ENCODE measurements at places on chromosomes 11 and 22. TPM values are rescaled to one million over a fixed set of nuclear protein-coding genes. Genes with fewer than 3 reads are reported as not detected.

Gene SCN4B
- total RNA-seq: 0.43 TPM

Gene GLYATL1
- total RNA-seq: under 0.01 TPM

Gene CCDC15
- total RNA-seq: 1.5 TPM

Gene DUSP8
- total RNA-seq: 0.96 TPM

Gene SLC29A2
- 3.2 TPM for total RNA-seq

Gene INSC
- total RNA-seq: 0.72 TPM

Gene HTR3A
- not detected for total RNA-seq

All from tracheal epithelial cell (primary cell).